Osteocyte (in vitro differentiated cells): ENCODE measurements at places on chromosomes 1 and 21. TPM values are rescaled to one million over a fixed set of nuclear protein-coding genes. Genes with fewer than 3 reads are reported as not detected.

DNA sequence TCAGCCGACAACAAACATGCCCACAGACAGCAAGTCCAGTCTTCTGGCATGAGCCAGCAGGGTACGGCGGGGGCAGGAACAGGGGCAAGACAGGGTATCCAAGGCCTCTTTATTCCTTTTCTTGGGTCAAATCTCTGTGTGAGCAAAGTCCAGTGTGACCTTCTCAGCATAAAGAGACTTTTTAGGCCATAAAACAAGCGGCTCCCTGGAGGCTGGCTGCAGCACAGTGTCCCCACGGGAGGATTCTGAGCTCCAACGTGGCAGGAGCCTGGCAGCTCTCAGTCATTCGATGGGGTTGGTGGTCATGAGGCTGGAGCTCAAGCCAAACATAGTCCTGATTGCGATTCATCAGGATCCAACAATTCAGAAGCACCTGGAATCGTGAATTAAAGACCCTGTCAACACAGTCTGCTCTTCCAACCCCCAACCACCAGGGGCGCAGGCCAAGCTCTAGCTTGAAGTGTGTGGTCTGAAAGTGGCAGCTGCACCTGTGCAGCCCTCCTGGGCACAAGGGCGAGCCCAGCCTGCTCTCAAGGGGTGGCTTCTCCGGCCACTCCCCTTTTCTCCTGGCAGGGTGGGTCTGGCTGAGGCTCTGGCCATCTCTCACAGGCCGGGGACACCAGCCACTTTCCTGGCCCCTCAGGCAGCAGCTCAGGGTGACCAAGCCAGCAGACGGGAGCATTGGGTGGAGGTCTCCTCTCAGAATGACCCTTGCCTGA is 62.1 kb downstream of the SLC66A1 start:
- DNase-seq: no peak

DNA sequence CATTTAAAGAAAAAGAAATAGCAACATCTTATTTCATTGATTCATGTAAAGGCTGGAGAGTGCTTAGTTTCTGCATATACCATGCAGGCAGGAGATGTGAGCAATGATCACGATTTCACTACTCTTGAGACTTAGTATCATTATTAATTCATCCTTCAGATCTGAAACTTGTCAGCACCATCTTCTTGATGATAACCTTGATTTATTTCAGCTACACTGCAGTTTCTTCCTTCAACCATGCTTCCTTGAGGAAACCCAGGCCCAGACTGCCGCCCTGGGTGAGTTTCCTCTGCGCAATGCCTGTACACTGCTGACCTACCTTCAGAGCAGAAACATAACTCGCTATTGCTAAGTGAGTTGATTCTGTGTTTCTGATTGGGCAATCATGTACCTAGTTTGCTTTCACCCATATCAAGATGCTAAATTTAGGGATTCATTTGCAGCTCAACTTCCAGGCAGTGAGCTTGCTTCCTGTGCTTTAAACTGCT is 13.5 kb upstream of the BCL10 start:
- DNase-seq: no peak

- DNase-seq: no peak
Observed at GRCh38 chr1:4634793-4635406, 19.5 kb upstream of the AJAP1 start.

DNA sequence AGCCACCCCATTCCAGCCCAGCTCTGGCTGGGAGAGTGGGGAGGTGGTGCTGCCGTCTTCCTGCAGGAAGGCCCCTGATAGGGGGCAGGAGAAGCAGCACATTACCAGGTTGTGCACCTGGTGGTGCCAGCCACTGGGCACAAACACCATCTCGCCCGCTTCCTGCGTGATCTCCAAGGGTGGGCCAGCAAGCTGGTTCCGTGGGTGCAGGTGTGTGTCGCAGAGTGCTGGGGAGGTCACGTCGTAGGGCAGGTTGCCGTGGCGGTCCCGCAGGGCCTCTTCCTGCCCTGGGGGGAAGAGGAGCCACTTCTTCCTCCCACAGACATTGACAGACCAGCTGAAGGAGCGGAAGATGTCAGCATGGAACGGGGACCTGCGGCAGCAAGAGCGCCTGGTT is 1.8 kb downstream of the JMJD4 start:
- DNase-seq: no peak

GRCh38 chr1:41559331-41559730 is 74.8 kb upstream of the EDN2 start:
- no peak for DNase-seq

DNA sequence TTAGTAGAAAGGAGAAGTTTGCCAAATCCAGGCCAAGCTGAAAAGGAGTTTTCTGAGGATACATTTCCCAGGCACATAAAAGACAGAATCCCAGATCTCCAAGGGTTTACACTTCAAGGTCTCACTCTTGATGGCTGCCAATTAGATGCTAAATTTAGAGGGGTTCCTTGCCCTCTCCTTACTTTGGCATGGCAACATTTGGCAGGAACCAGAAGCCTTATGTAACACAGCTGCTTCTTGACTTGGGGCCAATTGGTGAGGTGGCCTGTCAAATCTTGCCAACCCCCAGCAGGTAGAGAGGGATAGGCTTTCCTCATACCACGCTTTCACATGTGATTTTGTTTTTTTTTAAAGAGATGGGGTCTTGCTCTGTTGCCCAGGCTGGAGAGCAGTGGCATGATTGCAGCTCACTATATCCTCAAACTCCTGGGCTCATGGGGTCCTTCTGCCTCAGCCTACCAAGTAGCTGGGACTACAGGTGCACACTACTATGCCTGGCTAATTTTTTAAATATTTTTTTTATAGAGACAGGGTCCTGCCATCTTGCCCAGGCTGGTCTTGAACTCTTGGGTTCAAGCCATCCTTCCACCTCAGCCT is 25.2 kb upstream of the NKAIN1 start:
- peak; percentile 36 for DNase-seq

DNA sequence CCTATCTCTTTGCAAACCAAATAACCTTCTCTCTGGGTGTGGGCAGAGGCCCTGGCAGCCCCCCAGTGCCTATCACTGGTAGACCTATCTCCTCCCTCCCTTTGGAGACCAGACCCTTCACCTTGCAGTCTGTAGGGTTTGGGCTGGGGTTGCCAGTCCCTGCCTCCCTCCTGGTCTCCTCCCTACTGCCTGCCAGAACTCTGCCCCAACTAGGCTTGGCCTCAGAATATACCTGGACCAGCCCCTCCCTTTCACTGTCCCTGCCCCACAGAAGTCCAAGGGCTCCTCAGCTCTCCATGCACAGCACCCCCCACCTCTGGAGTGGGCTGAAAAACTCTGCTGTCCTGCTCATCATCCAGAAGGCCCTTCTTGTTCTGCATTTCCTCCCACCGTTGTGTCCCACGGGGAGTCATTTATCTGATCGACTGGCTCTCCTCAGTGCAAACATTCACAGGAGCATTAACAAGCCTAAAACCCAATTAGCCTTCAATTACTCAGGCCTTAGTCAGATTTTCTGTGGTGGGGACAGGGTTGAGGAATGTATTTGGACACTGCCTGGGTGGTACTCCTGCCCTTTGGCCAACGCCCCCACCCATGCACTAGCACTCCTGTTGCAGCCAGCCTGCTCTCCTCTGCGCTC is 27.7 kb upstream of the DMBX1 start:
- DNase-seq: no peak

GRCh38 chr1:148161053-148161901 is 9.2 kb upstream of the NBPF11 start:
- DNase-seq: no peak

GRCh38 chr1:6960291-6960811 is 175.1 kb downstream of the CAMTA1 start:
- no peak for DNase-seq

- DNase-seq: no peak
Observed at GRCh38 chr1:180777072-180777689, 135.5 kb upstream of the KIAA1614 start.

- peak; percentile 44 for DNase-seq
Observed at GRCh38 chr1:46798810-46799209, at the start of gene CYP4B1. Gene CYP4B1, plus strand, starts transcription at chr1:46799046. Its CDS starts 36 bp downstream, at chr1:46799082.

DNA sequence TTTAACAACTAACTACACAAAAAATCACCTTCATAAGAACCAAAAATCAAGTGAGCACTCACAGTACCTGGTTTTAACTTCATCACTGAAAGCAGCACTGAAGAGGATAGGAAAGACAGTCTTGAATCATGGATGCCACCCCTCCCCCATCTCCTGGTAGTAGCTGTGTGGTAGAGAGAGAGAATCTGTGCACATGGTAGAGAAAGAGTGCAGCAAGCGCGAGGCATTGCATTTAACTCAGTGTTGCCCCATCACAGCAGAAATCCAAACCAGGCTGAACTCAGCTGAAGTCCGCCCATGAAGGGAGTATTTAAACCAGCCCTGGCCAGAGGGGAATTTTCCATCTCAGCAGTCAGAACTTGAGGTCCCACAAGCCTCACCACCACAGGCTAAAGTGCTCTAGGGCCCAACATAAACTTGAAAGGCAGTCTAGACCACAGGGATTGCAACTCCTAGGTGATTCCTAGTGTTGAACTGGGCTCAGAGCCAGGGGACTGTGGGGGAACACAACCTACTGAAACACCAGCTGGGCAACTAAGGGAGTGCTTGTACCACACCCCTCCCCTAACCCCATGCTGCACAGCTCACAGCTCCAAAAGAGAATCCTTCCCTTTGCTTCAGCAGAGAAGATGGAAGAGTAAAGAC is 38.4 kb downstream of the VAV3 start:
- DNase-seq: no peak

GRCh38 chr1:17908945-17909344 is 153.8 kb downstream of the ACTL8 start:
- no peak for DNase-seq

GRCh38 chr21:33860332-33860879 is 55.2 kb downstream of the ATP5PO start:
- DNase-seq: no peak

DNA sequence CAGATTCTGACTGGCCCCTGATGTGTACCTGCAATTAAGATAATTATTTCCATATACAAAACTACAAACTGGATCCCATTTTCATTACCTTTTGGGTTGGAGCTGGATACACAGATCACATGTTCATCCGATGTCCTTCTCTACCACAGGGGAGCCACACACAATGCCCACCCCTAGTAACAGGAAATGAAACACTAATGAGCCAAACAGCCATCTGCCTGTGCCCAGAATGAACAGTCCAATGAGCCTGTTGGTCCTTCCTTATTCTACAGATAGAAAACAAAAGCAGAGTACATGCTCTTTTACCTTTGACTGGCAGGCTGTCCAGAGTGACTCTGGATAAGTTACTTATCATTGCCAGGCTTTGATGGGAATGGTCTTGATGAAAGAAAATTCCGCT is 68.6 kb downstream of the SIPA1L2 start:
- no peak for DNase-seq

DNA sequence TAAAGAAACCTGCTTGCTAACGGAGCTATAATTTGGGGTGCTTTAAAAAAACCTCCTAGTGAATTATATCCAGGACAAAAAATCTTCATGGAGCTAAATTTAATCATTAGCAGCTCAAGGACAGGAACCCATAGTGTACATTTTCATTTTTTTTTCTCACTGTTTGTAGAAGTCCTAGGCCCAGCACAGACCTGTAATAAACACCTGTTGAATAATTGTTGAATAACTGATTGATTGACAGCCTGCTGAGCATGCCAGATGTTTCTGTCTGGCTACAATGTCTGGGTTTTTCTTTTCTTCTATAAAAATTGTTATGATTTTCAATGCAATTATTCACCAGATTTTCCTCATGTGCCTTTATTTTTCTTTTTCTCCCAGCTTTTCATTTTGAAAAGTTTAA is 10.9 kb upstream of the GALNT2 start:
- DNase-seq: no peak

GRCh38 chr1:22447621-22448111 is 4.0 kb upstream of the ZBTB40 start:
- no peak for DNase-seq

DNA sequence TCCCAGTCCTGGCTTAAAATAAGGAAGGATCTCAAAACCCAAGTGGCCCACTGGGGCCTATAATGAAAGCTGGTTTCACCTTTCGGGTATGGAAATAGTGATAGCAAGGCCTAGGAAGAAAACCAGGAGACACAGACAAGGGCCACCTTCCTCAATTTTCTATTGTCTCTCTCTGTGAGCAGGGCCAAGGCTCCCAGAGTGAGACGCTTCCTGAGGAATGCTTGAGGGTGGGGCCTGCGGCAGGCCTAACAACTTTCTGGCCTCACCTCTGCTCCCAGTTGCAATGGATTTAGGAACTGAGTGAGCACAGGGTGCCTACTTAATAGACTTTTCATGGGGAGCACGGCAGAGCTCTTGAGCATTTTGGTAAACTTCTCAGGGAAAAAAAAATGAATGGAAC is 300.9 kb downstream of the ASTN1 start:
- DNase-seq: no peak

DNA sequence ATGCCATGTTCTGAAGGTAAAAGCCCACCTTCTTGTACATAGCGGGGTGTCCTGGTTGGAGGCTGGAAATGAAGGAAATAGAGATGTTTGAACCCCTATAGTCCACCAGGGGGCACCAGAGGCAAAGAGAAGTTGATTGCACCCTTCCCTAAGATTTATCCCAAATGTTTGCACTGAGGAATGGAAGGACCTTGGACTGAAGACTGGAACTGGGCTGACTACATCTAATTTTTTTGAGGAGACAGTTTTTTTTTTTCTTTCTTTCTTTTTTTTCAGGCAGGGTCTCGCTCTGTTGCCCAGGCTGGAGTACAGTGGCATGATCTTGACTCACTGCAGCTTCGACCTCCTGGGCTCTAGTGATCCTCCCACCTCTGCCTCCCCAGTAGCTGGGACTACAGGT is 55.3 kb upstream of the EIF4G3 start:
- DNase-seq: no peak

DNA sequence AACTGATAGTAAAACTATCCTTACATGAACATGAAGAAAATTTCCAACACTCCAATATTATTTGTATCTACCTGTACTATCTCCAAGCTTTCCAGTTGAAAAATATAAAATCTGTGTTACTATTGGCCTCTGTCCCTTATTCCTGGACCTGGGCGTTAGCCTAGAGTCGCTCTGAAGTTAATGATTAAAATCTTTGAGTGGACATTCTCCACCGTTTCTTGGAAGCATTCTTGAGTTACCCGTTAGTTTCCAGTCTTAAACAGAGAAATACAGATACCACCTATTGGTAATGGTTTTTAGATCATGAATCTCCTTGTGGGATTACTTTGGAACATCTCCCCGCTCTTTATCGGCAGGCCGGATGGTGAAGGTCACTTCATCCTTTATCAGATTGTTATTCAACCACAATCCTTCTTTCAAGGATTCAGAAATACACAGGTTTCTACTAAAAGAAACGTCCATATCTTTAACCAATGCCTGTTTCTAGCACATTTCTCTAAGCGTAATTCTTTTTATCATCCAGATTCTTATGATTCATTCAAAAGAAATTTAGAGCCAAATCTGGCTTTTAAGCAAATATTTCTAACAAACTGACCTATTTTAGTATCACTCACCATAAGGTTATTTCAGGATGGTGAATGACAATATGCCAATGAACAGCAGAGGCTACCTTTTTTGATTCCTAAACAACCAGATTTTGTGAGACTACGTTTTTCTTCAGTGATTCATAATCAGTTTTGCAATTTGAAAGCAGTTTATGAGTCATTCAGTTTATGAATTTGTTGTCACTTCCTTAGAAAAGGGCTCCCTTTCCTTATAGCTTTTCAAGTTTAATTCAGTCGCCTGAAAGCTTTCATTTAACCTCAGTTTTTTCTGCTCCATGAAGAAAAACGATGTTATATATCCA is 70.2 kb upstream of the ERRFI1 start:
- no peak for DNase-seq

GRCh38 chr21:40719615-40720014 is 127.3 kb downstream of the DSCAM start:
- DNase-seq: no peak

Gene RCSD1
- not detected in 2 replicates for total RNA-seq

Gene MMP23B
- total RNA-seq: 4.8 and 8.5 TPM in 2 replicates

Gene ADGRL4
- total RNA-seq: 8.2 and 9.5 TPM in 2 replicates

Gene TMEM61
- total RNA-seq: not detected in 2 replicates

Gene CNR2
- total RNA-seq: not detected in 2 replicates

Gene EXO1
- 3.4 and 3.9 TPM in 2 replicates for total RNA-seq

Gene KCNH1
- 7.3 and 9.4 TPM in 2 replicates for total RNA-seq

Gene GRIK3
- total RNA-seq: not detected in 2 replicates

Gene NR0B2
- not detected in 2 replicates for total RNA-seq
